Fibroblast of skin of scalp (primary cell): ENCODE measurements at places on chromosomes 5 and 9.

- DNase-seq = peak; percentile 17
Measured at GRCh38 chr5:141973871-141974595, 5.1 kb downstream of the RNF14 start.

- no peak for DNase-seq
Measured at GRCh38 chr9:114460513-114461199, 44.6 kb downstream of the WHRN start.

- peak; percentile 27 for DNase-seq
Measured at GRCh38 chr9:111805830-111806241, 11.1 kb upstream of the SHOC1 start.

DNA sequence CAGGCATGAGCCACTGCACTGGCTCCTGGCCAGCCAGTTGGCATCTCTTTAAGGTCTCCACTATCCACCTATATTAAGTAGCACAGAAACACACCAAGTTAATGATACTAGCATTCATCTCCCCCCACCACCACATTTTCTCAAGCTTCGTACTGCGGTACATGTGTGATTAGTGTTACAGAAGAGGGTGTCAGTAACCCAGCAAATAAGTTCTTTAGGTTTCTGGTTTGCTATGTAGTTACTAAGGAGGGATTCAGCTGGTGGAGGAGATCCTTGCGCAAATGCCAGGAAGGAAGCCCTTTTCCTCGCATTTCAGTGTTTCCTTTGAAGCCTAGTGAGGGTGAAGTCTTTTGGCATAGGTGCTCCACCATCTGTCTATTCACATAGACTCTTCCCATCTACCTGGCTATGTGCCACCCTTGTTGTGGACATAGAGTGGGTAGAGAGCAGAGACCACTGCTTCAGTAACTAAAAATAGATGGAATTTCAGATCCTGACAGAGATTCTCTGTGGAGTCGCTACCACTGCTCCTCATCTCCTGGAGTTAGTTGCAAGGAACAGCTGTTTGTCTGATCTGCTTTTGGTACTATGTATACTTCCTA, 16.7 kb downstream of the UBE2D2 start:
- DNase-seq = no peak

GRCh38 chr5:138969323-138970002, 94.3 kb upstream of the LRRTM2 start:
- no peak for DNase-seq

- peak; percentile 33 for DNase-seq
Measured at GRCh38 chr5:57325678-57326397, 152.0 kb downstream of the GPBP1 start.

- DNase-seq = peak; percentile 84
Measured at GRCh38 chr5:59174248-59174844, 591.5 kb downstream of the RAB3C start.

- peak; percentile 38 for DNase-seq
Measured at GRCh38 chr9:81716409-81716808, 27.1 kb upstream of the TLE1 start.

GRCh38 chr9:85185486-85186217, 516.1 kb downstream of the NTRK2 start:
- no peak for DNase-seq

- DNase-seq = peak; percentile 91
Measured at GRCh38 chr5:373710-374602, 52.4 kb downstream of the AHRR start.

GRCh38 chr5:69279517-69279916, 44.8 kb downstream of the CDK7 start:
- no peak for DNase-seq

DNA sequence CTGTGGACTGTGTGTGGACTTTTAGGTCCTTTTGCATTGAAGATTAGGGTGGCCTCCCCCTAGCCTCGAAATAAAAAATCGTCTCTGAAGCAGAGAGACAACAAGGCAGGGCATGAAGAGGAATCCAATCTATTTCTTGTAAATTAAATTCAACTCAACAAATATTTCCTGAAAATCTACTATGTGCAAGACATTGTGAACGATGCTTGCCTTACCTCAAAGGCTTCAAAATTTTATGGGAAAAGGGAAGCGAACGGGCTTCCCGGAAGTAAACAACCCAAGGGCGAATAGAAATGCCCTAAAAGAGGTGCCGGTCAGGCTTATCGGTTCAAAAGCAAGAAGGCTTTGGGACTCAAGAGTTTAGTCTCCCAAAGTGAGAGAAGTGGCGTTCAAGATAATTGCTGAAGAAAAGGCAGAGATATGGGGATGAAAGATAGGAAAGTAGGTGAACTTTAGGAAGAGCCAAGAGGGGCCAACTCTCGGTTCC, 525 bp downstream of the KIF24 start:
- peak; percentile 18 for DNase-seq

GRCh38 chr9:105245891-105246161, 1.4 kb downstream of the SLC44A1 start:
- no peak for DNase-seq

- no peak for DNase-seq
Measured at GRCh38 chr9:131582466-131583336, 37.4 kb downstream of the PRRT1B start.

DNA sequence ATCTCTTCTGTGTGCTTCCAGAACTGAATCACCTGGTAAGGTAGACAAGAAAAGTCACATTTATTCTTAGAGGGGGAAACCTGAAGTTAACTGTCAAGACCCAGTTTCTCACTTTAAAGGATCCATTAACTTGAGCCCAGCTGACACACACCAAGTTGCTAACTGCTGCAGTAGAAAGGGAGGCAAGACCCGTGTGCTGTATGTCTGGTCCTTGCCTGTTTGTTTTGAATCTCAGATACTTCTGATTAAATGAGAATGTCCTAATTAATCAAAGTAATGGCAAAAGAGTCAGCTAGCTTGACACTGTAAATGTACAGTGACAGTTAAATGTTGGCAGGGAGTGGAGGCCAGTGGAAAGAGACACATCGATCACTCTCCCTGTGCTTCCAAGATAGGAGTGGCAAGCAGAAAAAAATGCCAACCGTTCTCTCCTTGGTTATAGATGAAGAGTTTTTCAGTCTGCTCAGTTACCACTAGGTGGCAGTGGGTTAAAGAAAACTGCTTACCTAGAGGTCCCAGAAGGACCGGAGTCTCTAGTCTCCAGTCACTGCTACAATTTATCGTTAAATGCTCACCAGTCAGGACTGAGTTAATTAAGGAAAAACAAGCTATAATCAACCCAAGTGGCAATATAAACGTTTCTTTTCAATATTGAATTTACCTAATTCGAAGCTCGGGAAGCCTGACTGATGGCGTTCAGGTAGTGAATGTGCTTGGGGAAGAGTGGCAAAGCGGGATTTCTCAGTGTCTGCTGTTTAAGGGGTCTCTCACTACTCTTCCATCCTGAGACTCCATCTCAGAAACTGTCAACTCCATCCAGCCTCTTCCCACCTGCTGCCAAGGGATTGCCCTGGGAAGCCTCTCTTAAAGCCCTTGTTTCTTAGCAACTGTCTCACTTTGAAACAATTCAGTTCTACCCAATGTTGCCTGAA, 18.4 kb downstream of the LSM11 start:
- DNase-seq = peak; percentile 74

GRCh38 chr9:12566404-12567090, 126.6 kb upstream of the TYRP1 start:
- DNase-seq = no peak

DNA sequence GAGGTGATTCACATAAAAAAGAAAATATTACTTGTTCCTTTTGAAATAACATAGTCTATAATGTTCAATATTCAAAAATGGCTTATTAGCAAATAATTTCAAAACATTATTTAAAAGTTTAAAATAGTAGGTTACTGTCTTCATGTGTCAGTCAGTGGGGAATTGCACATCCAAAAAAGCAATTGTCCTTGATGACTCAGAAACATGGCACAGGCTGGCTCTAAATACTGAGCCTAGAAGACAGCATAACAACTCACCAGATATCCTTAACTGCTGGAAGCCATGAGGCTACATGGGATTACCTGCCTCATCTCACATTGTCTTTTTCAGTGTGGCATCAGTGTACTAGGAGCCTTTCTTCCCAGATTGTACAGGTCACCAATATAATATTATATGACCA, 439.5 kb upstream of the RGMB start:
- no peak for DNase-seq

DNA sequence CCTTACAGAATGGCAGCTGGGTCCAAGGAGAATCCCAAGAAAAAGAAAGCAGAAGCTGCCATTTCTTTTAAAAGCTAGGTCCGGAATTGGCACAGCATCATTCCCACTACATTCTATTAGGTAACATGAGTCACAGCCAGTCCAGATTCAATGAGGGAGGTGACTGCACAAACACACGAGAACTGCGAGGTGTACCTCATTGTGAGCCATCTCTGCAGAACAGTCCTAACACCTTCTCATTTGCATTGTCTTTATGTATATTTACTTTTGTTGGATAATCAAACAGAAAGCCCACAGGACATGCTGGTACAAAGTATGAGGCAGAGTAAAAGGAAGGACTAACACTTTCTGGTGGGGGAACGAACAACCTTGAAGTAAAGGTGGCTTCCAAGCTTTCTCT, 14.6 kb upstream of the HABP4 start:
- no peak for DNase-seq

- no peak for DNase-seq
Measured at GRCh38 chr5:165015126-165015525, 1509.7 kb downstream of the MAT2B start.

- no peak for DNase-seq
Measured at GRCh38 chr5:80442742-80443141, 34.9 kb downstream of the ZFYVE16 start.

- DNase-seq = no peak
Measured at GRCh38 chr5:145958436-145958835, 22.1 kb downstream of the SH3RF2 start.
